ENCODE measurements at places on chromosomes 4 and X. TPM values are rescaled to one million over a fixed set of nuclear protein-coding genes. Genes with fewer than 3 reads are reported as not detected.

DNA sequence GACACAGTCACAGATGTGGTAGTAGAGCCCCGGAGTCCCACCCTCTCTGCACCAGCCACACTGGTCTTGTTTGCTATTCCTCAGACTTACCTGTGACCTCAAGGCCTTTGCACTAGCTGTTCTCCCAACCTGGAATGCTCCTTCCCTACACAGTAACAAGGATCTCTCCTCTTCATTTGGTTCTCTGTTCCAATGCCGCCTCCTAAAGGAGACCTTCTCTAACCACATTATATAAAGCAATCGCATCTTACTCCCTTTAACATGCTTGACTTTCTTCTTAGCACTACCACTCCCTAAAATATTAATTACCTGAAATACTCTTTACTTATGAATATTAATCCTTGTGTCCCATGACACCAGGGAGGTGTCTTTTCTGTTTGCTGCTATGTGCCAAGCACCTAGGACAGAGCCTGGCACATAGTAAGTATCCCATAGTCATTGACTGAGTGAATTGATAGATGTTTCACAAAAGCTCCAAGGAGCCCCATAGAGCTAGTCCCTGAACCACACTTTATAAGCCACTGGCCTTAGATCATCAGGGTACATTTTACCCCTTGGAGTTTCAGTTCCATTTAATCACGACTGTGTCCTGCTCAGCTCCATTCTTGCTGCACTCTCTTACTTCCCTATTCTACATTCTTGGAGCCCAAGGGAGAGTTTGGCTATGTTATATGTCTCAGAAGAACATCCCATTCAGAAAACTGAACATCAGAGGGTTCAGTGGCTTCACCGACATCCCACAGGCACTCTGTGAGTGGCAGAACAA, 312.7 kb downstream of the RAB28 start:
- DNase-seq: no peak

DNA sequence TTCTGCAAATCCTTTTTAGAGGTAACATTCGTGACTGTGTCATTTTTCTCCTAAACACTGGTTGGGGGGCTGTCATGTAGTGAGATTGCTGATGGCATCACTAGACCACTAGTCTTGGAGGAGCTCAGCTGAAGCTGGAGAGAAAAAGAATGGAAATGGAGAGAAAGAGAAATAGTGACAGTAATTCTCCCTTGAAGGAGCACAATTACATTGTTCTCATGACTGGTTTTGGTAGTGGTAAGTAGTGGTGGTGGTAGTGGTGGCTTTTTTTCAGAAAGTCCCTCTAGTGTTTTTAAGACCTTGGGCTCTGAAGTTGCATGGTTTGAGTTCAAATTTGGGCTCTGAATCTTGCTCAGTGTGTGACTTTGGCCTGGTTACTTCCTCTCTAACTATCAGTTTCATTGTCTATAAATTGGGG, 99.8 kb downstream of the LARP7 start:
- DNase-seq: no peak

LONRF3 gene
- total RNA-seq: 14.2 TPM

SORBS2 gene
- not detected for total RNA-seq

DNA sequence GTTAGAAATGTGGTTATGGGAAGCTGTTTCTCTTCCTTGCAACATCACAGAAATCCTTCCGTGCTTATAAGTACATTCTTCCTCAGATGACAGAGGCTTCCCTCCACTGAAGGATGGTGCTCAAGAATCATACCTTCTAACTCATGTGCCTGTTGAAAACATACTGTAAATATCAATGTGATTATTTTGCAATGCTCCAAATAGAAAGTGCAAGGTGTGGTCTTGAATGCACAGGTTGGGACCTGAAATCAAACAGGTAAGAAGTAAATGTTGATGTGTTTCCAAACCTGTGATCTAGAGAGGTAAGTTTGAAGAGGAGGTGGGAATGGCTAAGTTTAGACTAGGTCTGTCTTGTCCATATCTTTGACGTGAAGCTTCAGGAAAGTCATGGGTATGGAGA, 87.7 kb downstream of the ZNF518B start:
- no peak for DNase-seq

GLRA2 gene
- not detected for total RNA-seq

DNA sequence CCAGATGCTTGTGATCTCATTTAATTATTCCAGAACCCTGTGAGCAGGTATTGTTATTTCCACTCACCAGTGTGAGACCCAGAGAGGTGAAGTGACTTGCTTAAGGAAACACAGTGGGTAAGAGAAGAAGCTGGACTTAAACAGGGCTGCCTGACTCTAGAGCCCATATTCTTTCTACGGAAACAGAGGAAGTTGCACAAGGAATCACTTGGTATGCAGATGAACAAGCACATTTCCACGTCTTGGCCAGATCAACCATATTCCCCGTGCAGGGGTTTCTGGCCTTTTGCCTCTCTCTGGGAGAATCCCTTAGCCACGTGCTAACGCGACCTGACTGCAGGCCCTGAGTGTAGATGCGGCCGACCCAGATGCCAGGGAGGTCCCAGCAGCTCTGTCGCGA, 195.5 kb upstream of the ATP6AP2 start:
- no peak for DNase-seq

AP1S2 gene
- 33.3 TPM for total RNA-seq

DNA sequence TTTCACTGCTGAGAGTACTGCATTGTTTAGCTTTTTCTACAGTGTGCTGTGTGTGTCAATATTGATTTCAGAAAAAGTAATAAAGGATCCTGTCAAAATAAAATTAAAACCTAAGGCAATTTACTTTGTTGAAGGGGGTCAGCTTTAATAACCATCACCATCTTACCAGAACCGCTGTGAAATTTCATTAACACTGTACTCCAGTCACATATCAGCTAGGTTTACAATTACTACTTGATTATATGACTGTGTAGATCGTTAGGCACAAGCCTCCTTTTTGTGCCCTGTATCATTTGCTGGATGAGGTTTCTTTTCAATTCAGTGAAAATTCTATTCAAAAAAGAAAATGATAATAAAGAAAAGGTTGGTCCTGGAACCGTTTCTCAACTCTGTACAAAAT, 917.2 kb downstream of the CENPC start:
- no peak for DNase-seq

GCNA gene
- total RNA-seq: 1.3 TPM

- no peak for DNase-seq
These were observed 92.7 kb upstream of the RPL34 start for GRCh38 chr4:108527723-108528122.

SSX2B gene
- not detected for total RNA-seq

GRID2 gene
- not detected for total RNA-seq
